Mammary microvascular endothelial cell (primary cell): ENCODE measurements at places on chromosomes 16 and 17. TPM values are rescaled to one million over a fixed set of nuclear protein-coding genes. Genes with fewer than 3 reads are reported as not detected.

The ST6GALNAC1 gene
- total RNA-seq: not detected in 2 replicates

The WNT9B gene
- not detected in 2 replicates for total RNA-seq

The TEKT1 gene
- not detected in 2 replicates for total RNA-seq

The GINS2 gene
- 20.5 and 23.2 TPM in 2 replicates for total RNA-seq

The CHST4 gene
- not detected in 2 replicates for total RNA-seq

The MYCBPAP gene
- total RNA-seq: 0.67 and 2.3 TPM in 2 replicates

The SMTNL2 gene
- 0.20 TPM in 1 of 2 replicates, not detected in the other for total RNA-seq

The CDC27 gene
- 99.5 and 102 TPM in 2 replicates for total RNA-seq

The C1QTNF1 gene
- 7.0 and 9.5 TPM in 2 replicates for total RNA-seq

The MT2A gene
- total RNA-seq: 575 and 702 TPM in 2 replicates

The KRT31 gene
- total RNA-seq: not detected in 2 replicates

The C16orf54 gene
- total RNA-seq: not detected in 2 replicates

The EVPLL gene
- not detected in 2 replicates for total RNA-seq

The IKZF3 gene
- total RNA-seq: not detected in 2 replicates

The CHRNE gene
- total RNA-seq: 1.5 and 2.5 TPM in 2 replicates

The IRF8 gene
- total RNA-seq: 0.54 and 1.2 TPM in 2 replicates

The SGSM2 gene
- total RNA-seq: 25.0 and 26.5 TPM in 2 replicates

The DPEP3 gene
- not detected in 2 replicates for total RNA-seq

The VPS9D1 gene
- total RNA-seq: 5.1 and 5.9 TPM in 2 replicates

The TAC4 gene
- total RNA-seq: not detected in 2 replicates

The KRTAP9-8 gene
- total RNA-seq: not detected in 2 replicates

The APPBP2 gene
- 17.9 and 18.4 TPM in 2 replicates for total RNA-seq

The ABCC11 gene
- 0.05 and 0.20 TPM in 2 replicates for total RNA-seq

The KREMEN2 gene
- total RNA-seq: not detected in 2 replicates

The FLYWCH1 gene
- total RNA-seq: 41.5 and 51.1 TPM in 2 replicates

The ZPBP2 gene
- total RNA-seq: not detected in 2 replicates

The CNTD1 gene
- total RNA-seq: not detected in 2 replicates

The ASGR1 gene
- total RNA-seq: 2.8 and 4.1 TPM in 2 replicates
